Activated naive CD4-positive, alpha-beta T cell (primary cell): ENCODE measurements at places on chromosomes 2 and 18.

DNA sequence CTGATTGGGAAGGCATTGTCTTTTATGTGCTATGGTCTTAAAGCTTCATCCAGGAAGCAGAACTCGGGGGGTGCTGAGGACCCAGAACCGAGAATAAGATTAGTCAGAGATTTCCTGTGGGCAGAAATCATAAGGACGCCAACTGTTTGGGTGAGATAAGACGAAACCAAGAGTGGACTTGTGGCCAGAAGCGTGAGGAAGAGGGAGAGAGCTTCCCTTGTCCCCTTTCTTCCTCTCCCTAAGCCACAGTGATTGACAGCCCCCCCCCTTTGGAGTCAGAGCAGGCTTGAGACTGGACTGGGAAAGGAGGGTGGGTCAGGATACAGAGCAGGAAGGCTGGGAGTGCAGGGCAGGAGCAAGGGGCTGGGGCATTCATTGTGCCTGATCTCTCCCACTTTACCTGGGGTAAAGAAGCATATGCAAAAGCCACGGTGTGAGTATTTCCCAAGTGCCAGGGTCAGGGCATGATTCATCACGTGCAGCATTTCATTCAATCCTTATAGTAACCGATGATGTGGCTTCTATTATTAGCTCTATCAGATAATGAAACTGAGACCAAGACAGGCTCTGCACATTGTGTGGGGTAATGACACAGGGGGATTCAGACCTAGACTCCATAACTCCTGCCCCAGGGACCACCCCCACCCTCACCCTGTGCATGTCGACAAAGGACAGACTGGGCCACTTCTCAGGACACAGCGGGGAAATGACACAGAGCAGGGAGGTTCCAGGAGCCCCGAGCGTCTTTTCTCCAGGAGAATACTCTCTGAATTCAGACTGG, 3.0 kb upstream of the IL1RN start:
- DNase-seq: no peak

- no peak for DNase-seq
Measured at GRCh38 chr2:181546086-181546485, 88.9 kb downstream of the ITGA4 start.

- DNase-seq: no peak
Measured at GRCh38 chr2:69436596-69436937, 668 bp downstream of the NFU1 start.

- no peak for DNase-seq
Measured at GRCh38 chr18:62827397-62827796, 112.1 kb downstream of the PHLPP1 start.

DNA sequence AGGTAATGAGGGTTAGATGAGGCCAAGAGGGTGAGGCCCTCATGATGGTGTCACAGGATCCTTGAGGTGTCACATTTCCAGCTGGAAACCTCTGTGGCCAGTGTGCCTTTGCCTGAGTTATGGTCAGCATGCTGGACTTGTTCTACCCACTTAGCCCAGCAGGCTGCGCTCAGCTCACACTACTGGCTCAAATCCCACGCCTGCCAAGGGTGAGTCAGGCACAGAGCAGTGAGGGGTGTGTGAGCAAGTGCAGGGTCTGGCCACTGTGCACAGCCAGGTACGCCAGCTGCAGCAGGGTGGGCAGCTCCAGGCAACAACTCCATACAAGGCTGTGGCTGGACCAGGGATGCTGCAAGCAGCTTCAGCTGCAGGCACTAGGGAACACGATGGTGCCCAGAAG, 616.6 kb upstream of the FSHR start:
- DNase-seq: no peak

GRCh38 chr2:218889937-218890336, 9.3 kb downstream of the WNT10A start:
- DNase-seq: no peak
